ENCODE measurements at places on chromosomes 16 and 17.

DNA sequence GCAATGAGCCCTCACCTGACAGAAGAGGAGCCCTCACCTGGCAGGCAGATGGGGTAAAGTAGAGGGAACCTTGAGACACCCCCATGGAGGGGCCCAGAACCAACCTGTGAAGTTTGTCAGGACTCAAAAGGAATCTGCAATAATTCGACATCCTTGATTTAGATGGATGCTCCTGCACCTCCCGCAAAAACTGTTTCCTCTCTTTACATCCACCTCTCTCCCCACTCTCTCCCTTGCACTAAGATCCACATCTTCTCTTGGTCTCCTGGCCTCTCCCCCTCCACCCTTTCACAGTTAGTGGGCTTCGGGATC, 34.9 kb upstream of the RBFOX3 start:
- no peak for DNase-seq

- no peak for DNase-seq
Measured at GRCh38 chr16:26672206-26672605, 394.5 kb upstream of the C16orf82 start.

DNA sequence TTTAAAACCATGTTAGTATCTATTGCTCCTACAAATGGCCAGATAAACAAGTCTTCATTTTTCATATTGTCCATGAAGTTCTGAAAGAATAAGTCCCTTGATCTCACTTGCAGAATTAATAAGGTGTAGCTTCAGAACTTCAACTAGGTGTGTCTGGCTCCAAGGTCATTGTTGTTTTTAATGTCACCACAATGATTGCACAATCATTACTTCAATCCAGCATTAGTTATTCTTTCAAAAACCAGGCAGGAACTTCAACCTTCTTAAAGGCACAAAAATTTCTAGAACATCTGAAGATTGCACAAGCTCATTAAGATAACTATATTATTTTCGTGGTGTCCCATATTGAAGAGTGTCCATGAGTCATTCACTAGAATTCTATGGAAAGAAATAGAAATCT, 1386.4 kb downstream of the CDH11 start:
- no peak for DNase-seq

- no peak for DNase-seq
Measured at GRCh38 chr17:2692781-2693135, 18.8 kb downstream of the CLUH start.

All from cardiac septum (tissue), 1 donor.